ENCODE measurements at places on chromosomes 11 and 22.

DNA sequence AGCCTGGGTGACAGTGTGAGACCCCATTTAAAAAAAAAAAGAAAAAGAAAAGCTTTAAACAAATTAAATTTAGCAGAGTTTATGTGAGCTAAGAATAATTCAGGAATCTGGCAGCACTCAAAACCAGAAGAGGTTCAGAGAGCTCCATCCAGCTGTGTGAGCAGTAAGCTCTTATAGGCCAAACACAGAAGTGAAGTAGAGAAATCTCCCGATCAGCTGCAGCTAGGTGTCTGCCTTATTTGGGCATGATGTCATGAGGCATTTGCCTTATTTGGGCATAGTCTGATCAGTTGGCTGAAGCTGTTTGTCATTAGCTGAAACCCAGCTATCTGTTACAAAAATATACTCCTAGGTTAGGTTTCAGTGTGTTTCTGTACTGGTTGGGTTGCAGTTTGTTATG, 8.2 kb downstream of the MS4A15 start:
- no peak for DNase-seq

- no peak for DNase-seq
Measured at GRCh38 chr11:121119440-121119839, 18.4 kb downstream of the TECTA start.

GRCh38 chr11:68990995-68991780, 10.4 kb upstream of the MRGPRD start:
- DNase-seq = no peak

DNA sequence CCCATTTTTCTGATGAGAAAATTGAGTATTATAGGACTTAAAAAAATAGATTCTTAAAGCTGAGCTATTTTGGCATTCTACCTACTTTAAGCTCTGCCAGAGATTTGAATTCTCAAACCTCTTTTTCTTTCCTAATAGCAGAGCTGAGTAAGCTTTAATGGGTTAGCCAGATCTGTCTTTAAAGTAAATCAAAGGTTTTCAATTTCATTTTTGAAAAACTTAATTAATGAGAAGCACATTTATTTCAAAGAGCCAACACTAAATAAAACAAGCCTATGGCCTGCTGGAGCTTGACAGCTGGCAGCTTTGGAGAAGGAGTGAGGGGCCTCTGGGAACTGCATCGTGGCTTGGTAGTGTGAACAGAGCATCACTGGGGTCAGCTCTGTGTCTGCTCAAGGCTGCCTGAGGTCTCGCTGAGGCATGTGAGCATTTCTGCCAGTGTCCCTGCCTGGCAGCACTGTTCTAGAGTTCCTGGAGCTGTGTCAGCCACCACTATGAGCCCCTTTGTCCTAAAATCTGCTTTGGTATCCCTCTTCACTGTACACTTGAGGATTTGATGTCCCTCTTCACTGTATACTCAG, 50.4 kb upstream of the PRSS23 start:
- DNase-seq = no peak

DNA sequence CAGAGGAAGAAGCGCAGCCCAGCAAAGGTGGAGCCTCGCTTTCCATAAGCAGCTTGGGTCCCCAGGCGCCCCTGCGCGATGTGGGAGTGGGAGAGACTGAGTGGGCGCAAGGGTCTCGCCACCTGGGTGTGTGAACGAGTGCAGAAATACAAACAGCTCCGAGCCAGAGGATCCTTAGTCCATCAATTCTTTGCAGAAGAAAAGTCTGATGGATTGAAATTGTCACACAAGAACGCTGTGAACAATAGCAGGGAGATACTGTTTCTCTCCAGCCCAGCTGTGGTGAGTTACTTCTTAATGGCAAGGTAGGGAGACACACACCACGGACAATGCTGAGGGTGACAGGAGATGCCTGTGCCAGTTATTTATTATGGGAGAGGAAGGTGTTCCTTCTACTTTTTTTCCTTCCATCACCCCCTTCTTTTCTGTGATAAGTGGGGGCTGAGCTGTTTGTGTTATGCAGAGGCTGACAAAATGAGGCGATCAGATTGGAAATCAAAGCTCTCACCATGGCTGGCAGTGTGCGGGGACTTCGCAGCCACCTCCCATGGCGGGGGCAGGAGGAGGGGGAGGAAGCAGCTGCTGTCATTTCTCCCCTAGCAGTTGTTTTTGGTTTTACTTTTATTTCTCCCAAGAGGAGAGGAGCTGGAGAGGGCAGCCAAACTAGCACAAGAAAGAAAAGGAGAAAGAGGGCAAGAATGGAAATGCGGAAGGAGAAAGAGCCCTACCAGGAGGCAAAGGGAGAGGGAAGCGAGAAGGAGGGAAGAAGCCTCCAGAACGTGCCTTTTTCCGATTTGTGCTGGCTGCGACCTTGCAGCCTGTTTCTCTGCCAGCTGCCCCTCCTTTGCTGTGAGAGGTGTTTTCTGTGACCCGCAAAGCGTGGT, 755.8 kb downstream of the NTM start:
- DNase-seq = peak; percentile 66

GRCh38 chr11:93468290-93468689, 74.9 kb downstream of the SMCO4 start:
- peak; percentile 21 for DNase-seq

GRCh38 chr11:112225753-112226061, 521 bp upstream of the PTS start:
- no peak for DNase-seq

- peak; percentile 60 for DNase-seq
Measured at GRCh38 chr11:59754859-59755700, at the start of gene STX3. Gene STX3, plus strand, starts transcription at chr11:59755376. Its CDS starts 230 bp downstream, at chr11:59755606.

GRCh38 chr11:130042093-130042591, 27.6 kb upstream of the APLP2 start:
- DNase-seq = no peak

DNA sequence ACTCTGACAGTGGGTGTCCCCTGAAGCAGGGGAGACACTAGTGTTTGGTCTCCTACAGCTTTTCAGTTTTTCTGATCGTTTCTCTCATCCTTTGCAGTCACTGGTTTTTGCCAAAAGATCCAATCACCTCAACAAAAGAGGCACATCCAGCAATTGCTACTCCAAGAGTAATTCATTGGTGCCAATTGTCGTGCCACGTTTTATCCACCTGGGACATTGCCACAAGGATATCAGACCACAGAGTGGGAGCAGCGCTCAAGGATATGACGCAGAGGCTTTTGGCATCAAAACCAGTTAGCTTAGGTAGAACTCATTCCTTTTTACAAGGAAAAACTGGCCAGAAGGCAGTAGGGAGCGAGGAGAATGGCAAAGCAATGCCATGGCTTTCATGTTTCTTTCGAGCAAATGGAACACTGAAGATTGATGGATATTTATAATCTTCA, 40.9 kb upstream of the BLID start:
- peak; percentile 61 for DNase-seq

DNA sequence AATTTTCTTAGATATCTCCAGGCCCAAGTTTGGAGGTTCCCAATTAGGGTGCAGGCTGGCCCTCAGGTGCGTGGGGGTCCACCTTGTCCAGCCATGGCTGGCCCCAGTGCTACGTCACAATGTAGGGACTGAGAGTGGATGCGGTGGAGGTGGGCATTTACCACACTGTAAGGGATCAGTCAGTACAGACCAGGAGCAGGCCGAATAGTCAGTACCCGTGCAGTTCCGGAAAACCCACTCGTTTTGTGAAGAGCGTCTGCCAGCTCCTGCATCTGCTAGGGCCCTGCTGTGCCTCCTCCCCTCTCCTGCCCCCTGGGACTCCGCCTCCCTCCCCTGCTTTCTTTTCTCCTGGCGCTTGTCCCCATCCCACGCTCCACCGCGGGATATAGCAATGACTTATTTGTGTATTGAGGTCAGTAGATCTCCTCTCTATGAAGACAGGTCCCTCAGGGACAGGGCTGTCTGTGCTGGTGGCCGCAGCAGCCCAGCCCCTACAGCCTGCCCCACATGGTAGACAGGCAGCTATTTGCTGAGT, 50.4 kb upstream of the SEPTIN5 start:
- no peak for DNase-seq

GRCh38 chr22:29212743-29213142, 7.0 kb downstream of the EMID1 start:
- DNase-seq = no peak

DNA sequence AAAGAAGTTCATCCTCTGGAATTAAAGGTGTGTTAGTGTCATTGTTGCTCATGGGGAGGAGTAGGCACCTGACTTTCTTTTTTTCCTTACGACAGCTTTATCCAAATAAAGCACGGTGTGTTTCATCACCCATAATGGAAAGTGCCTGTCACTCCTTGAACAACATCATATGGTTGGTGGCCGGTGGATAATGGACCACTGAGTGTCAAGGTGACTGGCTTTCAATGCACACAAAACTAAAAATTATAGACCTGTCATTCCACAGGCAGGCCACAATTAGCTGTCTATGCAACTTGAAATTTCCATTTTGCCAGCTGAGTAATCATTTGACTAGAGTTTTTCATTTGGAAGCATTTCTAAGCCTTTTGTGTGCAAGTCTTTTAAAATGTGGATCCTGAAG, 45.0 kb upstream of the MPPED2 start:
- DNase-seq = no peak

DNA sequence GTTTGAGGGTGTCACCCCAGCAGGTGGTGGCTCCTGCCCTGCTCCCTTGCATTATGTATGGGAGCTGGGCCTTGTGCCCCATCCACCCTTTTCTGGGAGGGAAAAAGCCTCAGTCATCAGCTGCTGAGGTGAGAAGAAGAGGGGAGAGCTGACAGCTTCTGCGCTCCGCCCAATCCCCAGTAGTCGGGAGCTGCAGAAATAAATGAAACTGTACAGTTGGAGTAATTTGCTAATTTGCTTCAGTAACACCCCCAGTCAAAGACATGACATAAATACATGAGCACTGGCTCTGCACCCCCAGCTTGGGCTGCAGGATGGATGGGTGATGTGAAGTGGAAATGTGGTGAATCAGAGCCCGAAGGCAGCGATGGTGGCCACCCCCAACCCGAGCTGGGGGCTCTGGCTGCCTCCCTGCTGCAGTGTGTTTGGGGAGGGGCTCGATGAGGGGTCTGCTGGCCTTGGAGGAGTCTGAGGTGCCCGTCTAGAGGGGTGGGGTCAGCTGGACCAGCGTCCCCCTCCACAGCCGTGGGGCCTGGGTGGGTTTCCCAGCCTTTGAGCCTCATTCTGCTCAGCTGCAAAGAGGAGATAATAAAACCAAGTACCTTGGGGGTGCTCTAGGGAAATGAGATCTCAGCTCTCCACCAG, 59.2 kb downstream of the MPPED1 start:
- DNase-seq = no peak

DNA sequence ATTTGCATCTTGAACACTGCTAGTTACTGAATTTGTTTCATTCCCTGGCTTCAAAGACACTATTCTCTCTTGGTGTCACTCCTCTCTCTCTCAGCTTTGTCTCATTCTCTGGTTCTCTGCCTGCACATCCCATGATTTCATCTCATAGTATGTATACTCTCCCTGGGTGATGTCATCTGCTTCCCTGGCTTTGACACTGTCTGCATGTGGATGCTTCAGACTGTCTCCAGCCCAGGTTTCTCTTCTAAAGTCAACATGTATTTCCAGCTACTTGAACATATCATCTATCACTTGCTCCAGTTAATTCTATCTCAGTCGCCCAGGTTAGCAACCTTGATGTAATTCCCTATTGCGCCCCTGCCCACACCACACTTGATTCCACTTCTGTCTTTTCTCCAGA, 9.3 kb upstream of the ACAT1 start:
- DNase-seq = no peak

DNA sequence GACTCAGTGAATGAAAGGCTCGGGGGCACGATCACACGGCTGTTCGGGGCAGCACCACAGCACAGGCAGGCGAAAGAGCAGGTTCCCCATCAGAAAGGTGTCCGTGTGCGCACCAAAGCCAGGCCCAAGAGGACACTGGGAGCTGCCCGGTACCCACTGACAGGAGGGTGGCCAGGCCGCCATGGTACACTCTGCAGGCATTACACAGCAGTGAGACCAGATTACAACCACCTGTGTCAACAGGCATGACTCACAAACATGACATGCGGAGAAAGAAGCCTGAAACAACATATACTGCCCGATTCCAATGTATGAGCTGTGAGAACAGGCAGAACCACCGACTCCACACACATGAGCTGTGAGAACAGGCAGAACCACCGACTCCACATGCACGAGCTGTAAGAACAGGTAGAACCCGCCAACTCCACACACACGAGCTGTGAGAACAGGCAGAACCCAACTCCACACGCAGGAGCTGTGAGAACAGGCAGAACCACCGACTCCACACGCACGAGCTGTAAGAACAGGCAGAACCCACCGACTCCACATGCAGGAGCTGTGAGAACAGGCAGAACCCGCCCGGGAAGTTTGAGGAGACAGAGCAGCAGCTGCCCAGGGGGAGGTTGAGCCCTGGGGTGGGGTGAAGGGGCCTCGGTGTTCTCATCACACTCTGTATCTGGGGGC, 32.6 kb downstream of the KIAA0930 start:
- no peak for DNase-seq

- no peak for DNase-seq
Measured at GRCh38 chr11:121625777-121626506, 173.2 kb upstream of the SORL1-AS1 start.

DNA sequence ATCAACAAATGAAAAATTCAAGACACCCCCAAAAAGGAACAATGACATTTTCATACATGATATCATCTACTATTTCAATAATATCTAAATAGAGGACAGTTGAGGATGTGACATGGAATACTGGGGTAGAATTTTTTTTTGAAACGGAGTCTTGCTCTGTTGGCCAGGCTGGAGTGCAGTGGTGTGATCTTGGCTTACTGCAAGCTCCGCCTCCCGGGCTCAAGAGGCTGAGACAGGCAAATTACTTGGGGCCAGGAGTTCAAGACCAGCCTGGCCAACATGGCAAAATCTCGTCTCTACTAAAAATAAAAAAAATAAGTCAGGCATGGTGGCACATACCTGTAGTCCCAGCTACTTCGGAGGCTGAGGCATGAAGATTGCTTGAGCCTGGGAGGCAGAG, 41.4 kb downstream of the LRRC74B start:
- DNase-seq = no peak

DNA sequence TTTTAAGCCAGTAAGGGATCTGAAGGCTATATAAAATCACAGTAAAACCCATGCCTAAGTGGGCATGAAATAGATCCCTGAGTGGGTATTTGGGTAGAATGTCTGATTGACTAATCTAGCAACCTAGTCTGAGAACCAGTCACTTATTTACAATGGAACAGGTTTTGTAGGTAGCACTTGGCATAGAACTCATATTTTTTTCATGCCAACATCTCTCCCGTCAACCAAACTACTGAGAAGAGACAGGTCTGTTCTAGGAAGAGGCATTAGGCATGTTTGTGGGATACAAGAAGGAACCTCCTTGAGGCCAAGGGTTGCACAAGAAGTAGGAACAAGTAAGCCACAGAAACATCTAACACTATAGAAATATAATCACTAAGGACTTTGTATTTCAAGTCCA, 840.4 kb upstream of the TENM4 start:
- no peak for DNase-seq

GRCh38 chr11:119361941-119362725, 15.6 kb upstream of the MFRP start:
- DNase-seq = no peak

DNA sequence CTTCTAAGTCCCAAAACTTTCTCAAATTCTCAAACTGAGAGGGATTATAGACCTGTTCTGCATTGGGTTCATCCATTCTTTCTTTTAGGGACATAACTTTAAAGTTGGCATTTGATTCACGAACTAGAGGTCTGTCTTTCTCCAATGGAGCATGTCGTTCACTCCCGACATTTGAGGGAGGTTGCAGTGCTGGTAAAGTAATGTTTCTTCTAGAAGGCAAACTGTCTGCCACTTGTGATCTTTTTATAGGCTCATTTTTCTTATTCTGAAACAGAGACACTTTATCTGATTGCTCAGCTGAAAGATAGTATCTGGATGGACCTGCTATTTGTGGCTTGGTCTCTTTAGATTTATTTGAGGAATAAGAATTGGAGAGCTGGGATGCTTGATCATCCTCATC, 40.4 kb upstream of the CCDC89 start:
- no peak for DNase-seq

All from NCI-H1105 (cell line).